Activated T-helper 9 cell treated with anti-CD3 and anti-CD28 coated beads, Interleukin-2, amount 50 U/mL, for 16 hours (primary cell): ENCODE measurements at places on chromosomes 4 and X.
A peak's percentile ranks its signal among the peaks of the same experiment; 100 is the strongest.

GRCh38 chrX:154452823-154453222 is 5.3 kb upstream of the PLXNA3 start:
- DNase-seq: no peak

GRCh38 chr4:48904541-48905142 is 1.9 kb downstream of the OCIAD2 start:
- no peak for DNase-seq

- no peak for DNase-seq
Measured at GRCh38 chrX:43973249-43974099, at the start of gene NDP. NDP (minus strand) TSS chrX:43973390; CDS start chrX:43958645, 14,745 bp downstream.

DNA sequence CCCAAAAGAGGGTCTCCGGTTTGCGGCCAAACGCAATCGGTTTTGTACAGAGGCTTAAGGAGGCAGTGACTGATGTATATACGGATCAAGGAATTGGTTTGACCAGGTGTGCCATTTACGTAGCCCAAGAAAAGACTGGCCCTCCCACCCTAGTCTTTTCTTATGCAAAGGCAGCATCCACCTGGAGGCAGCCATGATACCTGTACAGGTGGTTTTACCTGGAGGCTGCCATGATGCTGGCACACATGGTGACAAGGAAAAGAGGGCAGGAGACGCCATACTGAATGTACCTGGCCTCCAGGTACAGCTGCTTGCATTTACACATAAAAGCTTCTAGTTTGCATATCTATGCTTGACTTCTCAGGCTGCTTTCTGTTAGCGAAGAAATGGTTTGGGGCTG is 917.7 kb upstream of the INTU start:
- DNase-seq: no peak

DNA sequence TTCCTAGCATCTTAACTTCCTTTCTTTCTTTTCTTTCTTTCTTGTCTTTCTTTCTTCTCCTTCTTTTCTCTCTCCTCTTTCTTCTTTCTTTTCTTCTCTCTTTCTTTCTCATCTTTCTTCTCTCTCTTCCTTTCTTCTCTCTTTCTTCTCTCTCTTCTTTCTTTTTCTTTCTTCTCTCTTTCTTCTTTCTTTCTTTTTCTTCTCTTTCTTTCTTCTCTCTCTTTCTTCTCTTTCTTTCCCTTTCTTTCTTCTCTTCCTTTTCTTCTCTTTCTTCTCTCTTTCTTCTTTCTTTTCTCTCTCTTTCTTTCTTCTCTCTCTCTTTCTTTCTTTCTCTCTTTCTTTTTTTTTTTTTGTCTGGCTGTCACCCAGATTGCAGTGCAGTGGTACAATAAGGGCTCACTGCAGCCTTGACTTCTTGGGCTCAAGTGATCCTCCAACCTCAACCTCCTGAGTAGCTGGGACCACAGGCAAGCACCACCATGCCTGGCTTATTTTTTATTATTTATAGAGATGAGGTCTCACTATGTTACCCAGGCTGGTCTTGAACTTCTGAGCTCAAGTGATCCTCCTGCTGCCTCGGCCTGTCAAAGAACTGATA is 17.5 kb downstream of the NMU start:
- DNase-seq: no peak

DNA sequence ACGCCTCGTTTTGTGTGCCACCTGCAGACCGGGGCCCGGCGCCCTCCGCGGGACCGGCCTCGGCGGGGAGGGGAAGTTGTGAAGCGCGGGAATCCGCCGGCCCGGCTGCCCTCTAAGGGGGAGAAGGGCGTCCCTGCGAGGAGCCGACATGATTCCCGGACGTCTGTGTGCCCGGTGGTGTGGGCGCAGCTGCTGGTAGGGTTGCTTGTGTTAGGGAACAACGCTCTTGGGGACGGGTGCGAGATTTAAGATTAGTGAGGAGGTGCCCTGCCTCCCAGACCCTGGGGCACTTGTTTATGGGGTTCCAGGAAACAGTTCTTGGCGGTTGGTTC is 627 bp downstream of the CDKN2AIP start:
- no peak for DNase-seq

DNA sequence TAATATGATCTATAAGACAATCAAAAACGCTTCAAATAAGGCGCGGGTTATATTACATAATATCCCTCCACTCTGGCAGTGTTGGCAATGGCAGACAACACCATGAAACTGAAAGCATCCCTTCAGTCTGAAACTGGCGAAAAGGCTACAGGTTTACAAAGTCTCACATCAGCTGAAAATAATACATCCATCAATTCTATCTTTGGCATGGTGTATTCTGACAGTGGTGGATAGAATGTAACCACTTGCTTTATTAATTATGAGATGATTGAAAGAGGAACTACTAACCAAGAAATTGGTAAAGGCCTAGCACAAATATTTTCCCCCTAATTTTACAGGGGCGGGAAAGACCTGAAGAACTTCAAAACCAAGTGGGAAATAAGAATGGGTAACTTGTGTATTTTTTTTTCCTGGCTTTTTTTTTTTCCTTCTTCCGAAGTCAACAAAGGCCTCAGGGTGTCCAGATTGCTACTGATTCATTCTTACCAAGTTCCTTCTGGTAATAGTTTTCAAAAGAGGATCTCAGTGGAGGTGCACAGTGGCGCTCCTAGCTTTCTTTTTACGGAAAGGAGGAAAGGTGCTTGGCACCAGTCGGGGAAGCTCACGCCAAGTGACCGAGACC is 728 bp downstream of the UBA6 start:
- DNase-seq: no peak

GRCh38 chr4:183408796-183409195 is 35.6 kb upstream of the CDKN2AIP start:
- no peak for DNase-seq

GRCh38 chr4:23999714-24000469 is 110.0 kb upstream of the PPARGC1A start:
- DNase-seq: no peak

- DNase-seq: no peak
Measured at GRCh38 chr4:11633430-11633829, 204.7 kb upstream of the HS3ST1 start.

DNA sequence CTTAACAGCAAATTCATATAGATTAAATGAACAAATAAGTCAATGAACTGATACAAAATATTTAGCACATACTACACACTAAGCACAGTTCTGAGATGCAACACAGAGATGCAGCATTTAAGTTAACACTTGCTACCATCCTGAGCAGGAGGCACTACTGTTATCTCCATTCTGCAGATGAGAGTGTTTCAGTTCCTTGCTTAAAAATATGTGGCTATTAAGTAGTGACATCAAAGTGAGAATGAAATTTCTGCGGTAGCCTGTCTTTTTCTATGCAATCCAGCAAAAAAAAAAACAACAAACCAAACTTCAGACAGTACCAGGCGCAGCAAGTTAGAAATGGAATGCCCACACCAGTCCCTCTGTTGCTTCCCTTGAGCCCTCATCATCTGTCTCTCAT is 90.8 kb downstream of the SHISA3 start:
- no peak for DNase-seq

DNA sequence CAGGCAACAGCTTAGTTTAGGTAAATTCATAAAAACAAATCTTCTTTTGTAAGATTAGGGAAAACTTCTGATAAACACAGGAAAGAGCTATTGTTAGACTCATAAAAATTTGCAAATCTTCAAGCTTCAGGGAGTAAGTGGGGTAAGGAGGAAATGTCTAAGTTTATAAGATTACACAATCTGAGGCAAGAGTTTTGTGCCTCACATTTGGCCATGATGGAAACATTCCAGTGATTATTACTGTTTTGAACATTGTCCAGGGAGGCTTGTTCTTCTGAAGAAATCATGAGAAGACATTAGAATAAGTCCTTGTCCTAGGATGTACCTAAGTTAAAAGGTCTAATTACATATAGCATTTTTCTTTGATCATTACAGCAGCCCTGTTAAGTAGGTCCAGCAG is 72.8 kb downstream of the MAOB start:
- no peak for DNase-seq

DNA sequence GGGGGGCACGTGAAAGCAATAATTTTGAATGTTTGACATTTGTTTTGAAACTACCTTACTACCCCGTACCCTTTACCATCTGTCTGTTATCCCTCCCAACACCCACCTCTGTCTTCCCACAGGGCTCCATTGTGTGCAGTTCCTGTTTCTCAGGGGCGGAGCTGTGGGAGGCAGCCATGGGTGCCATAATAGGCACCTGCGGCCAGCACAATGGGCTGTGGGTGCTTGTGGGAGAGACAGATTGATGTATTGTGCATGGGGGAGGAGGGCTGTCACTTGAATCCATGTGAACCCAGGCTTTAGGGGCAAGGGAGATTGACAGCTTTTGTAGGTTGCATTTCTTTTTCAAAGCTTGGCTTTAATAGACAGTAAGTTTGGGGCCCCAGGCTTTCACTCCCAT is 122.6 kb upstream of the CXorf66 start:
- DNase-seq: no peak

GRCh38 chr4:95165926-95166524 is 382.7 kb downstream of the UNC5C start:
- DNase-seq: no peak

GRCh38 chrX:42604302-42604701 is 173.7 kb downstream of the PPP1R2C start:
- DNase-seq: no peak

DNA sequence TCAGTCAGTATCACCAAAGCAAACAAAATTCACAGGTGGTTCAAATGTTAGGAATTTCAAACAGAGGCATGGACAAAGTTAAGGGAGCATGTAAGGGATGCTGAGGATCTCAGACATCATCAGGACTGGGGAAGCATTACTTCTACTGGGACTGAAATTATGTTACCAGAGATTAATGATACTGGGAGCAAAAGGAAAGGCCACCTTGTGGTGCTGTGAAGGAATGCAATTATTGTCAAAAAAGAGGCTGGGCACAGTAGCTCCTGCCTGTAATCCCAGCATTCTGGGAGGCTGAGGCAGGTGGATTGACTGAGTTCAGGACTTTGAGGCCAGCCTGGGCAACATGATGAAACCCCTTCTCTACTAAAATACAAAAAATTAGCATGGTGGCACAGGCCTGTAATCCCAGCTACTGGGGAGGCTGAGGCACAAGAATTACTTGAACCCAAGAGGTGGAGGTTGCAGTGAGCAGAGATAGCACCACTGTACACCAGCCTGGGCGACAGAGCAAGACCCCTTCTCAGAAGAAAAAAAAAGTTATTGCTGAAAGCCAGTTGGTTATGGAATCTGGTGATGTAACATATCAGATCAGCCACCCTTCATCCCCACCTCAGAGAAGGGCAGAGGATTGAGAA is 954.3 kb downstream of the PCDH7 start:
- DNase-seq: no peak

- no peak for DNase-seq
Measured at GRCh38 chr4:123479944-123480343, 83.3 kb downstream of the SPRY1 start.

- no peak for DNase-seq
Measured at GRCh38 chr4:38202242-38202641, 242.0 kb downstream of the PTTG2 start.

DNA sequence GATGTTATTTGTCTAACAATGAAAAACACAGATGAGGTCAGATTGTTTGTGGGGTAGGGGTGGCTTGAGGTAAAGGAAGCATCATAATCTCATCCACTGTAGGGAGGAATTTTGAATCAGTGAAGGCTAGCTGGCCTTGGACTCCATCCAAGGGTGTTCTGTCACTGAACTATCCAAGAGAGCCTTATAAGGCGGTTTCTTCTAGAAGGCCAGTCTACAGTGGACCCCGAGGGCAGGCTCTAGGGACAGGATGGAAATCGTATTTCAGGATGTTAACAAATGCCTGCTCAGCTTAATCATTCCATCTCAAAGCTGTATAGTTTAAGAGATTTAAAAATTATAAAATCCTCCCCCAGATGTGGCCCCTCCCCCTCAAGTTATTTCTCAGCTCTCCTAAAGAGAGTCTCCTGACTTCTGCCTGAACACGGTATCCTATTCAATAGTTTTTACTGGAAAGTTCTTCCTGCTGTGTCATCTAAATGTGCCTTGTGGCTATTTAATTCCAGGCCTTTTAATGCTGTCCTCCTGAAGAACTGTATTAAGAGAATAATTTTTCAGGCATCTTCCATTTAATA is 8.0 kb downstream of the IGFBP7 start:
- no peak for DNase-seq

- DNase-seq: no peak
Measured at GRCh38 chr4:100913685-100914084, 395.9 kb upstream of the EMCN start.

GRCh38 chr4:150799207-150799606 is 215.9 kb downstream of the LRBA start:
- DNase-seq: no peak

DNA sequence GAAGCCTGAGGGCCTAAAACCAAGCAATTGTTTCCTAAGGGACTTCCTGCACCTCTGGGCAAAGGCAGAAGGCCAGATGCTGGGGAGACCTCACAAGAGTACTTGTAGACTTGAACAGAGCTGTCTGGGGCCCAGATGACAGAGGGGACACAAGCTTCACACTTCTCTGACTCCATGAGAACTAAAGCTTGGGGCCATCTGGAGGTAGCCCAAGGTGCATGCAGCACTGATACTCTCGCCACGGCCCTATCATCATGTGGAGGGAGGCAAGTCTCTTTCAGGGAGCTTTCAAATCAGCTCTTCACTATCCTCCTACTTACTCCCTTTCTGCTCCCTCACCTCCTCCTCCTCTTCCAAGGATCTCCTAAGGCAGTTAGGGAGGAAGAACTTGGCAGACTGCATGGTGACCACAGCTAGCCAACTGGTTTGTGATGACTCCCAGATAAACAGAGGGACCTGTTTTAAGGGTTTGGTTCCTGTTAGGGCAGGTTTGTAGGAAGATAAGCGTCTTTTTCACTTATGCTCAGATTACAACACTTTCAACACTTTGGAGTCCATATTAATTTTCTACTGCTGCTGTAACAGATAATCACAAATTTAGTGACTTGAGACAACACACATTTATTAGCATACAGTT is 23.8 kb downstream of the MSL3 start:
- DNase-seq: no peak

DNA sequence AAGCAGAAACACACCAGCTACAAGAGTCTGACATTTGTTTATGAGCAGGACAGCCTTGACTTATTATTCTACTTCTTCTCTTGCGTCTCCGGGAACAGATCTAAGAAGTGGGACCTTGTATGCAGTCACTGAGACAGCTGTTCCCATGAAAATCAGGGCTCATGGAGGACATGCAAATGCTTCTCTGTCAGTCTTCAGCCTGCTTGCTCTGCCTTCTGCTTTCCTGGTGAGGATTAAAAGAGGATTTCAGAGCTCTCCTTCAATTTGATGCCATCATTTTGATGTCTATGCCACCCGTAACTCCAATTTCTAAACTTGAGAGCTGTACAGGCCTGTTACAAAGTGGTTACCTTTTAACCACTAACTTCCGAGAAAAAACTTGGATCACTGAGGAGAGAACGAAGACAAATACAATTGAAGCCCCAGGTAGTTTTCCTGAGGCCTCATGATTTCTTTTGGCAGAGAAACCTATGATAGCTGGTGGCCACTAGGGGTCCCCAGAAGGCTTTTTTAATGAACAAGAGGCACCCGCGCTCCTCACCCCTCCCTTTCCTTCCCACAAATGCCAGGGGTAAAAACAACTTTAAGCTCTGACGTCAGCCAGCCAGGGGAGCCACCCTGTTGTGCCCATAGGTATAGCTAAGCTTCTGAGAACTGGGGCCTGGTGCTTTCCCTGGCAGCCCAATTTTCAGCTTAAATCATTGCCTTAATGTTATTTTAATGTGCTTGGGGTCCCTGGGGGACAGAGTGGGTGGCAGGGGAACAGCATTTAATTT is 97.0 kb downstream of the DDIT4L start:
- peak; percentile 71 for DNase-seq
